Left colon (tissue), 2 donors: ENCODE measurements at places on chromosomes 7 and 10.

DNA sequence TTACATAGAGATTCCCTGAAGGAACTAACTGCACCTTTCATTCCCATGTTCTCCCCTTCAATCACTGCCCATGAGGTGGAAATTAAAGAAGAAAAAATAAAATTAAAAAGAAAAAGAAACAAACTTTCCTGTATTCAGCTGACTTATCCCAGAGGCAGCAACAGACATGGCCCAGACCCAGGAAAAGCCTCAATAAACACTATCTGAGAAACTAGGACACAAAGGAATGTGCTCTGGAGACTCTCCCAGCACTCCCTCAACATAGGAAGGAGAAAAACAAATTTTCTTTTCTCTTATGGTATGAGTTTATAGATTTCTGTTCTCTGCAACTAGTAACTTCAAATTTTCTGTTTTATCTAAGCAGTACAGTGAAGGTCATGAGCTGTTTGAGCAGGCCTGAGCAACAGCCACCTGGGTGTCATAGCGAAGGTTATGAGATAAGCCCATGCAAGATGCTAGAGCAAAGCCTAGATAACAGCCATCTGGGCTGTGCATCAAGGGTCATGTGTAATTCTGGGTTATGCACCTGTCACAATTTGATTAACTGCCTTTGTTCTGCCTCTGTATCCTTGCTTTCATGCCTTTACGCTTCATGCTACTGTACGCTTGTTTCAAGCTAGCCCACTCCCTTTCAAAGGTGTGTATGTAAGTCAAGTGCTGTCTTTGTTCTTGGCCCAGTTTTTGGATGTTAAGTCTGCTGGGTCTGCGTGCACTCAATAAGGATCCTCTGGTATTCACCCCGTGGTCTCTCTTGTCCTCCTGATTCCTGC lies 11.0 kb upstream of the OR6B1 start:
- no peak for DNase-seq

GRCh38 chr7:130430841-130431666 lies 9.8 kb downstream of the CEP41 start:
- DNase-seq, result no peak

- no peak for DNase-seq
Measured at GRCh38 chr7:120760050-120760449, 97.9 kb downstream of the TSPAN12 start.

GRCh38 chr10:89679986-89680385 lies 21.4 kb upstream of the KIF20B start:
- DNase-seq, result no peak

- DNase-seq, result no peak
Measured at GRCh38 chr7:95095966-95096540, 188.7 kb downstream of the PPP1R9A start.

- DNase-seq, result no peak
Measured at GRCh38 chr7:98000356-98000755, 10.4 kb upstream of the OCM2 start.

DNA sequence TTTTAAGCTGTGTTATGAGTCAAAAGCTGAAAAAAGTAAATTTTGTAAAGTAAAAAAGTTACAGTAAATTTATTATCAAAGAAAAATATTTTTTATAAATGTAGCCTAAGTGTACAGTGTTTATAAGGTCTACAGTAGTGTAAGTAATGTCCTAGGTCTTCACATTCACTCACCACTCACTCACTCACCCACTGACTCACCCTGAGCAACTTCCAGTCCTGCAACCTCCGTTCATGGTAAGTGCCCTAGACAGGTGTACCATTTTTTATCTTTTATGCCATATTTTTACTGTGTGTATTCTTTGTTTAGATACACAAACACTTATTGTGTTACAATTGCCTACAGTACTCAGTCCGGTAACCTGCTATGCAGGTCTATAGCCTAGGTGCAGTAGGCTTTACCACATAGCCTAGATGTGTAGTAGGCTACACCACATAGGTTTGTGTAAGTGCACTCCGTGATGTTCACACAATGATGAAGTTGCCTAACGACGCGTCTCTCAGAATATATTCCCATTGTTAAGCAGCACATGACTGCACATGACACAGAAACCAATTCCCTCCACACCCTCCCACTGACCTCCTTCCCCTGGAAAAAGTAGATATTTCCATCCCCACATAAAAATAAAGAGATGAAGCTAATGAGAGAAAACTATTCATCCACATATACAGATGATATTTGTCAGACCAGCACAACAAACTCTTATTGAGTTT lies 44.8 kb upstream of the FGL2 start:
- DNase-seq, result no peak

DNA sequence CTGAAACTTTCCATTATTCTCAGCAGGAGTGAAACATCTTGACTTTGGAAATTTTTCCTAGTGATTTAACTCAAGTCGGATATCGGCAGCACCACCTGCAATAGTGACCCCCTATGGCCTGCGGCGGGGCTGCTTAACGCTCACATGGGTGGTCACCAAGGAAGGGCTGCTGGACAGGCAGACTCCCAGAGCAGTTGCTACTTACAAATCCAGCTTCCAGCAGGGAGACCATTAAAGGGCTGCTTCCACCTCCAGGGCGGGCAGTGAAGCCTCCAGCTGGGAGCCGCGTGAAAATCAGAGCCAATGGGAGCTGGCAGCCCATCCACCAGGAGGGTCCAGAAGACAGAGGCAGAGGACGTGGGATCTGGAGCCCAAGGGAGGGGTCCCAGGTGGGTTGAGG lies 122.5 kb downstream of the MGMT start:
- no peak for DNase-seq

DNA sequence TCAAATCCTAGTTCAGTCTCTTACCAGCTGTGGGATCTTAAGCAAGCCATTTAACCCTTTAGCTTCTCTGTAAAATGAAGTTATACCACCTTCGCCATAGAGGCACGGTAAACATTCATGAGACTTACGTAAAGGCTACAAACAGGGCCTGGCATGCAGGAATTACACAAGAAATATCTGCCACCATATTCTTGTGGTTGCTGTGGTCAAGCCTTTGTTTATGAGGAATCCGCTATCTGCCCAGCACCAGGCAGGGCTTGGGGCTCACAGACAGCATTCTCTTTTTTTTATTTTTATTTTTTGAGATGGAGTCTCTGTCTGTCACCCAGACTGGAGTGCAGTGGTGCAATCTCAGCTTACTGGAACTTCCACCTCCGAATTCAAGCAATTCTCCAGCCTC lies 9.9 kb downstream of the AIFM2 start:
- DNase-seq, result no peak

DNA sequence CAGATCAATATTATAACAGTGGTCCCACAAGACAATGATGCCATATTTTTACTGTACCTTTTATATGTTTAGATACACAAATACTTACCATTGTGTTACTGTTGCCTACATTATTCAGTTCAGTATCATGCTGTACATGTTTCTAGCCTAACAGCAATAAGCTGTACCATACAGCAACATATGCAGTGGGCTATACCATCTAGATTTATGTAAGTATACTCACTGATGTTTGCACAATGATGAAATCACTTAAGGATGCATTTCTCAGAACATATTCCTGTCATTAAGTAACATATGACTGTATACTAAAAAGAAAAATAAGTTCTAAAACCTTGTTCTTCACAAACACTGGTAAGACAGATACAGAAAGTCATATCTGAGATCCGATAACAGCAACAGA lies 468.6 kb upstream of the SEMA3A start:
- DNase-seq, result no peak

DNA sequence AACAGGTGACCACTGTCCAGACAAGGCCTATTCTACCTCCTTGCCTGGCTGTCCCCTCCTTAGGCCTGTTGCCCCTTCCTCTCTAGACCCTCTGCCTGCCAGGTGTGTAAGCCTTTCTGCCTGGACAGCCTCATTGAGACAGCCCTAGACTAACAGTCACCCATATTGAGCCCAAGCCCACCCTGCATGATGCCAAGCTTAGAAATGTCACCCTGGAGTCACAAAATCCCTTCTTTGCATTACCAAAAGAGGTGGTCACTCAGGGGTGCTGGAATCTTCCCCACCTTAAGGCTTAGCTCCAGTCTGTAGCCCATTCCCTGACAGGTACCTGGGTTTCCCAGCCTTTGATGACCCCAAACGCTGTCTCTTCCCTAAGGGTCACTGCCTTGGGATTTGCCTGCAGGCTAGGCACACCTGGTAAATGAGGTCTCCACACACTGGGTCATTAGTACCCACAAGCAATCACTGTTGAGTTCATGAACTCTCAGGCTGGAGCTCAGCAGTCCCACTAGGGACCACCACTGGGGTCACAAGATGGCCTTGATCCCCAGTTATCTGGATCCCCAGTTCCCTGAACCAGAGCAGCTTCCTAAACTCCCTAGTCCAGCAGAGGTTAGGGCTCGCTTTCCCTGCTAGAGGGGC lies 54.9 kb upstream of the CAMK2B start:
- DNase-seq, result no peak

- DNase-seq, result no peak
Measured at GRCh38 chr7:100791881-100792666, 35.2 kb downstream of the EPHB4 start.

DNA sequence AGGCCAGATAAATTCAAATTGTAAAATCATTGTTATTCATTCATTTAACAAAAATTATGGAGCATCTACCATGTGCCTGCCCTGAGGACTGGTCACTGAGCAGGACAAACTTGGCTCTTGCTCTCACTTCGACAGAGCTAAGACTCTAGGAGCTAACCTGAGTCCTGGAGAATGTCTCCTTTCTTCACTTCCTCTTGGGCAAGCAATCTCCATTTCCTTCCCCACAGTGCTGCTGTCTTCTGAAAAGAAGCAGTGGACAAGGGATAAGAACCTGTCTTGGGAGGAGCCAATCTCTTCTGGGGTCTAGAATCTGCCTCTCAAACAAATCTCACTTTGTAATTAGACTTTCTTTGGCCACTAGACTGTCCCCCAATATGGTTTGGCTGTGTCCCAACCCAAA lies 76.2 kb upstream of the PLXNA4 start:
- DNase-seq, result no peak
